Stimulated activated CD4-positive, alpha-beta T cell treated with anti-CD3 and anti-CD28 coated beads, Interleukin-4, amount 100 ng/mL, for 4 hours (primary cell): ENCODE measurements at places on chromosomes 2 and 18.

- no peak for DNase-seq
Measured at GRCh38 chr2:136844546-136844945, 79.2 kb downstream of the THSD7B start.

DNA sequence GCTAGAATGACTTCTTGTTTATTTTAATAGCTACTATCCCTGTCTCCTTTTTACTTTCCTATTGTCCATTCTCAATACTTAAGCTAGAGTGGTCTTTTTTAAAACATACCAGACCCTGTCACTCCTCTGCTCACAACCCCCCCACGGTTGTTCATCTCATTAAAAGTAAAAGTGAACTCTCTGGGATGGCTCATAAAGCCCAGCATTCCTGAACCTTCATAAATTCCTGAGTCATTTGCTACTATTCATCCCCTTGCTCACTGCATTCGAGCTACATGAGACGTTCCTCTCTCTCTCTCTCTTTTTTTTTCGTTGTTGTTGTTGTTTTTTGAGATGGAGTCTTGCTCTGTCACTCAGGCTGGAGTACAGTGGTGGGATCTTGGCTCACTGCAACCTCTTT is 148.7 kb upstream of the DSEL start:
- DNase-seq = no peak

DNA sequence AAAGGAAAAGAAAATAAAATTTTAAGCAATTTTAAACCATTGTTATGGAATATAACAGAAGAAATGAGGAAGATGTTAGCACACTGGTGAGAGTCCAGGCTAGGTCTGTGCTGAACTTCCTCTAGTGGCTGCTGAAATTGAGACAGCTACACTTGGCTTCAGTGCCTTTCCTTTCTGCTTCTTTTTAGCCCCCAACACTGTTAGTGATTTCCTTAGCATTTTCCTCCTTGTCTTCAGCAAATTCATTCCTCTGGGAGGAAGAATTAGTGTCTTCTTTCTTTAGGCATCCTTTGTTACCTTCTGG is 47.6 kb downstream of the ITGAV start:
- no peak for DNase-seq

- no peak for DNase-seq
Measured at GRCh38 chr18:62898359-62898758, 183.0 kb downstream of the PHLPP1 start.

DNA sequence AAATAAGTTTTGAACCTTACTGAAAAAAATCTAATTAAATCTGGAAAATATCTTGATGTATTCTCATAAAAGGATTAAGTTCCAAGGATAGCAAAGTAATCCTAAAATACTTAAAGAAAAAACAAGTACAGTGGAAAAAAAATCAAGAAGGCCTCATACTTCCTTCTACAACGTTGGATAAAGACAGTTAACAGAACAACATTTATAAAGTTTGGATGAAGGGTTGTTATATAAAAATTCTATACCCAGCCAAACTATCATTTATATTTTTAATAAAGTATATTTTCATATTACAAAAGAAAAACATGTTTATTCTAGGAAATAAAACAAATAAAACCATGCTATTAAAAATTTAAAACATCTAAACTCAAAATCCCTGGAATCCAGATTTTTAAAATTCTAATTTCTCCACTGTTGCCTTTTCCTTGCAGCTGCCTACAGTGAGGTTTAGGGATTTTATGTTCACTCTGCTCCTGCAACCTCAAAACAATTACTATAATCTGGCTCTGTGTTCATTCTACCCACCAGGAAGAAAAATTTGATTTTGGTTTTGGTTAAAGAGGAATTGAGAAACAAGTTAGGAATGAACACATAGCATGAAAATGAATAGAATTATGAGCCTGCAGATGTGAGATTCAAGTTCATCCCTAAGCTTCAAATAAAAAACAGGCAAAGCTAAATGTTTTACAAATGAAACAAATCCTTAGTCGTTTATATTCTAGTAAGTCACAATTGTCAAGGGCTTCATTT is 142.8 kb downstream of the LPIN1 start:
- no peak for DNase-seq

DNA sequence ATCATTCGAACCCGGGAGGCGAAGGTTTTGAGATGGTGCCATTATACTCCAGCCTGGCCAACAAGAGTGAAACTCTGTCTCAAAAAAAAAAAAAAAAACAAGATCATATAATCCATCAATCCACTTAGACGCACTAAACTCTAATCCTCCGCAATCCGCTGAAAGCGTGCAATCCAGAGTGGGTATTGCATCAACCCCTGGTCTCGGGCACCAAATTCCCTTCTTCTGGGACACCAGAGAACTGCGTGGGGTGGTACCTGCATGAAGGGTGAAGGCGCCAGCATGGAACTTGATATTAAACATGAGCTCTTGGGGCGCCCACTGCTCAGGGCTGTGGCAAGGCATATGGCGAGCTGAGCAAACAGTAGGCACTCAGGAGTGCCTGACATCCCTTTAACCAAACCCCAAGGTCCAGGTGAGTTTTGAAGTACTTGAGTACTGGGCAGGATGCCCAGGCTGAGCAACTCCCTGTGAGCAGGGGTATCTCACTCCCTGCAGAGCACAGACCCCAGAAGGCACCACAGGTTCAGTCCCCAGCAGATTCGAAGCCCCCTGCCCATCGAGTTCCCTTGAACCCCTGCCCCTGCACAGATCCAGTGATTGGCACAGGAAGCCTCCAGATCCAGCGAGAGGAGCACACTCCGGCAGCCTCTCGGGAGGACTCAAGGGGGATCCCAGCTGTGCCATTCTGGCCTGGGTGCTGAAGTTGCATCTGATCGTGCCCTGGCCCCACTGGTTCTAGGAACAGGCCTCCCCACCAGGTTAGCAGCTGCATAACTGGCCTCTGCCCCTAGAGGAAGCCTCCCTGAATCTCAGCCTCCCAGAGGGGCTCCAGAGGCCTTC is 8.0 kb downstream of the ALPI start:
- DNase-seq = no peak

GRCh38 chr2:12618576-12618975 is 98.2 kb upstream of the TRIB2 start:
- DNase-seq = no peak

DNA sequence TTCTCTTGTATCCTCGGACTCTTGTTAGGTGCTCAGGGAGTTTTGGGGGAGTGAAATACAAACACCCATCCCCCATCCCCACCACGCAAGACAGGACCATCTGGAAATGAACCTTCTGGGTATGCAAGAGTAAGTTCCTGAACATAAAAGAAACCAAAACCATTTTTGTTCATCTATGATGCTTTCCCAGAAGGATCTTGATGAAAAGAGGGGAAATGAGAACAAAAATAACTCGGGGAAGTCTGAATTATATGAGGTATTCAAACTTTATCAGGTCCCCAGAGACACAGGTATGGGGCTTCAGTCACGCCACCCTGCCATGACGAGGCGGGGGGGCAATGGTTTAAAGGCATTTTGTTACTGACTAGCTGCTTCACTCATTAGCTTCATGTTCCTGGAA is 68.6 kb upstream of the DNMT3A start:
- no peak for DNase-seq

DNA sequence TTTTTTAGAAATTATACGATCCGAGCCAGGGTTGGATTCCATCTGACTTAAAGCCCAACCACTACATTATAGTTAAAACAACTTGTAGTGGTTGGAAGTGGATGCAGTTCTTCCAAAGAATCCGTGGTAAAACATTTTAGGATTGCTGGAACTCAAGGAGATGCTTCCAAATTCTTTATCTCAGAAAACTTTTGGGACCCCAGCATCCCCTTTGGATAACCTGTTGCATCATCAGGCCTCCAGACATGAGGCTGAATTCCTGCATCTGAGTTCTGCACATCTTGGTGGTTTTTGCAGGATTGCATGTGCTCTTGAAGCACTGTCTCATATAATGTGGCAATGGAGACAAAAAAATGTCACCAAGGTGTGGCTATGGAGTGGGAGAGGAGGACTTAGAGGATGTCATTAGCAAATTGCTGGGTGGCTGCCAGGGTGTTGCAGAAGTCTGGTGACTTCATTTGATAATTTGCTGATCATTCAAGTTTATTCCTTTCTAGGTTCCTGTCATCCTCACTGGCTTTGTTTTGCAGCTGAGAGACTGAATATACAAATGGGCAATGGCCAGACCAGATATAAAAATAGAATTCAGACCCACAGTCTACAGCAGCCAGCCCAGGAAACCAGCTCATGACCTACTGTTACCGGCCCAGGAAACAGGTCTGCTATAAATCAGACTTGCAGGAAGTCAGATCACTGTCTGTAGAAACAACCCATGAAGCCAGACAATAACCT is 207.7 kb downstream of the BCL2 start:
- DNase-seq = no peak

DNA sequence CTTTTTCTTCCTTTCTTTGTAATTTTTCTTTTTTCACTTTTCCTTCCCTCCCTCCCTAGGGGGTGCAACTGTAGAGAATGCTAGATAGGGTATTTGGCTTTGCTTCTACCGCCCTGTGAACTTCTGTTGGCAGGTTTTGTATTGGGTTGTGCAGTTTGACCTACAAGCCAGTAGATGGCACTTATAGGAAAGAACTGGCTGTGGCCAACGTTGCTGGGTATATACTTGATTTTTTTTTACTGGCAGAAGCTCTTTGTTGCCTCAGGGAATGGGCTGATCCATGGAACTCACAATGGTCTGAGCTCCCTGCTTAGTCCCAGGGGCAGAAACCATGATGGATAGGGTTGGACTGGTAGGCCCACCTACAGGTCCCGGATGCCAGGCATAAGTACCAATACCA is 1019.5 kb upstream of the LRRTM1 start:
- DNase-seq = no peak

- no peak for DNase-seq
Measured at GRCh38 chr2:121245913-121246312, 39.1 kb downstream of the TFCP2L1 start.

DNA sequence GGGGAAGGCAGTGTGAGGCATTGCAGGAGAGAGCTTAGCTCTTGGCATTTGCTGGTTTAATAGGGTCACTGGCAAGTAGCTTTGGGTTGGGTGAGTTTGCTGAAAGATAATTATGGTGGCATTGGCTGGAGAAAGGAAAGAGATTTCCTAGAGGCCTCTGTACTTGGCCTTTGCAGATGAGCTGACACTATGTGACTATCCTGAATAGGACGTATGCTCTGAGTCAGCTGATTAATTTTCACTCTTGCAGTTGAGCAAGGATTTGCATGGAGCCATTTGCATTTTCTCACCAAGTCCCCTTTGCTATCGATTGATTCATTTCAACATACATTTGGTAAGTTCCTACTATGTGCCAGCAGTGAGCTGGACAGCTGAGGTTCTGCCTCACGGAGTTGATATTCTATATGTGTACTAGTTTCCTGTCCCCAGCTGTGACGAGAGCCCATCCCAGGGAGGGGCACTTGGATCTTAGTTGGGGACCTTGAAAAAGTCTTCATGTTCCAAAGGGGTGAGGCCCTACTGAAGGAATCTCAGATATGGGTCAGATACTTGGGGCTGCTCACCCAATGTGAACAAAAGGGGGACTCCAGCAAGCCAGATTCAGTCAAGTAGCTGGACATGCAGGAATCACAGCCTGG is 245.7 kb downstream of the LOXHD1 start:
- DNase-seq = no peak

- DNase-seq = no peak
Measured at GRCh38 chr2:200756618-200757321, 54.9 kb upstream of the BZW1 start.

DNA sequence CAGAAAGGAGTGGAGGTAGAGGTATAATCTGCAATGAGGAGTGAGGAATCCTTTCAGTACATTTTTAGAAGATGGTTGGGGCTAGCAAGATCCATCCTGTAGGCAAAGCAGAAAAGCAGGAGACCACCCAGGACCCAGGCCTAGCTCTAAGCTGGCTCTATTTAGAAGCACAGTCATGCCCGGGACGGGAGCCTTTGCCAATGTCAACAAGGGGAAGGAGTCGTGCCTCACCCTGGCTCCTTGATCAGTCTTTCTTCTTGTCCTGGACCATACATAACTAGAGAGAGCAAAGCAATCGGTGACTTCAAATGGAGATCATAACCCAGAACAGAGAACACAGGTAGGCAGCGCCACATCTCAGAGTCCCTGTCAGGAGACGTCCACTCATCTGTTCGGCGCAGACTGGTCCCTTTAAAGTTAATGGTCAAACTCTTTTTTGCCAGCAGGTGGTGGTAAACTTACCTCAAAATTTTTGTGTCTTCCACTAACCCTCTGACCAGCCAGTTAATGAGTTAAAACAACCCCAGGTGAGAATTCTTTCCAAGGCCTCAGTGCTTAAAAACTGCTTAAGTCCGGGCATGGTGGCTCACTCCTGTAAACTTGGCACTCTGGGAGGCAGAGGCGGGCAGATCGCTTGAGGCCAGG is 8.0 kb downstream of the MC5R start:
- DNase-seq = no peak

DNA sequence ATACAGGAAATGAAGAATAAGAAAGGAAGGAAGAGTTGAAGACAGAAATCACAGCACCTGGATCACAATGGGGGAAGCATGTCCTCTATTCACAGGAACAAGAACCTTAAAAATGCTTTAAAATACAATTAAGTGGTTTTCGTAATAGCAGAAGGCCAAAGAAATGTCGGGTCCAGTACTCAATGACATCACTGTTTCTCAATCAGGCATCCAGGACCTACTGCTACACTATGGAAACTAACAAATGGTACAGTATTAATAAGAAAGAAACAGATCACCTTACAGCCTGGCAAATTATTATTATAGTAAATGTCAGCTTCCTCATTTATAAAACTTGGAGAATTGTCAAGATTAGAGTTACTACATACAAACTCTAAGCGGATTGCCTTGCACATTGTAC is 15.8 kb downstream of the HNRNPLL start:
- DNase-seq = no peak

GRCh38 chr2:116489944-116490343 is 1324.5 kb upstream of the DDX18 start:
- no peak for DNase-seq

DNA sequence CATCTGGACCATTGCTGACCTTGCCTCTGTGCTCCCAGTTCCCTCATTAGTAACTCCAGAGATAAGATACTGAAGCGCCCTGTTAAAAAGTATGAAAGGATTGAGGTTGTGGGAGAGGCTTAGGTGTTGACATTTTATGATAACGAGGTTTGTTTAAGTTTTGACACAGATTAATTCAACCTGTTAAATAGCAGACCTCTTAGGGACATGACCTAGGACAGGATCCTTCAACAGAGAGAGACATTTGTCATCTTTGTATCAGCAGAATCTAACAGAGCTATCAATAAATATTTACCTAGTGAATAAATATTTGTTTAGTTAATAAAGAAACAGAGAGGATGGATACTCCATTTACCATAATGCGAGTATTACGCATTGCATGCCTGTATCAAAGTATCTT is 99.5 kb downstream of the DCC start:
- DNase-seq = no peak

- DNase-seq = no peak
Measured at GRCh38 chr2:74501335-74502071, 2.1 kb upstream of the LBX2 start.
